ENCODE measurements at places on chromosomes 13 and 19.

DNA sequence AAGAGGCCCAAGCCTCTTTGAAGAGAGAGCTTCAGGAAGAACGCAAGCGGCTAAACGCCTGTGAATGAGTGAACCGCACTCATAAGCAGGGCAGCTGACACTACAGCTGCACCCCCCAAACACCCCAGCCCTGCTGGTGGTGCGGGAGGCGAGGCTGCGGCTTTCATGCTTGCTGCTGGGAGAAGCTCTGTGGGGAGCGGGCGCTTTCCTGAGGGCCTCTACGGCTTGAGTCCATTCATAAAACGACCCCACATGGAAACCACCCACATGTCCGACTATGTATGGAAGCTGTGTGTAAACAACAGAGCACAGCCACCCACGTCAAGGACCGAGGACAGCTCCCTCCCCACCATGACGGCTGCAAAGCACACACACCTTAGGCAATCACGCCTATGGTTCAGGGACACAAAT, 5.5 kb downstream of the AP3D1 start:
- DNase-seq = no peak

DNA sequence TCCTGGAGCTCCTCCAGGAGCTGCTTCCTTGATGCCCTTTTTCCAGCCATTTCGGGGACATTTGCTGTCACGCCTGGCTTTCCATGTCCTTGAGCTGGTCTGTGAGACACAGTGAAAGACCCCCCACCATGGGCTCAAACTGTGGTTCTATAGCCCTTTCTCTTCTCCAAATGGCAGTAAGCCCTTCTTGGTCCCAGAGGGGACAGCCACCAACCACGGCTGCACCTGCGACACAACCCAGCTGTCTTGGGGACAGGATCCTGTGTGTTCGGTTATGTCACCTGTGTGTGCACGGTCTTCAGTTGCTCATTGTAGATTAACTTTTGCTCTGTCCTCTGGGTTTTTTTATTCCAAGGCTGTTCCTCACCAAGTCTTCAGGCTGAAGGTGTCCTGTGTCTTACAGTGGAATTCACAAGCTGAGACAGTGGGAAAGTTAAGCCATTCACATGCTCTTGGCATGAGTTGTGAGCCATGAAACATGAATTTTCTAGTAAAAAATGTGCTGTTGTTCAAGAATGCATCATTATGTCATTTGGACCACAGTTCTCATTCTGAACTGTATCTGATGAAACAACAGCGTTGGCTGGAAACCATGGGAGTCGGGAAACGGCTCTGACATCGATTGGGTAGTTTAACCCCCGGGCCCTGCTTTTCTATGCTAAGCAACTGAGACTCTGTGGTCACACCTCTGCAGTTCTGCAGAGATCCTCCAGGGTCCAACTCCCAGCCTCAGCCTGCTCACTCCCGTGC, 129.5 kb upstream of the MCF2L start:
- no peak for DNase-seq

GRCh38 chr13:103430368-103430767, 364.2 kb upstream of the SLC10A2 start:
- no peak for DNase-seq

- DNase-seq = no peak
Observed at GRCh38 chr19:23286477-23286876, 36.3 kb upstream of the ZNF724 start.

- DNase-seq = no peak
Observed at GRCh38 chr13:60756306-60756705, 359.3 kb downstream of the TDRD3 start.
